ENCODE measurements at places on chromosomes 6 and 20. TPM values are rescaled to one million over a fixed set of nuclear protein-coding genes. Genes with fewer than 3 reads are reported as not detected.

Gene CST2
- total RNA-seq = not detected

Gene MOG
- not detected for total RNA-seq

Gene SEMG1
- total RNA-seq = not detected

Gene MRPL18
- total RNA-seq = 84.6 TPM

DNA sequence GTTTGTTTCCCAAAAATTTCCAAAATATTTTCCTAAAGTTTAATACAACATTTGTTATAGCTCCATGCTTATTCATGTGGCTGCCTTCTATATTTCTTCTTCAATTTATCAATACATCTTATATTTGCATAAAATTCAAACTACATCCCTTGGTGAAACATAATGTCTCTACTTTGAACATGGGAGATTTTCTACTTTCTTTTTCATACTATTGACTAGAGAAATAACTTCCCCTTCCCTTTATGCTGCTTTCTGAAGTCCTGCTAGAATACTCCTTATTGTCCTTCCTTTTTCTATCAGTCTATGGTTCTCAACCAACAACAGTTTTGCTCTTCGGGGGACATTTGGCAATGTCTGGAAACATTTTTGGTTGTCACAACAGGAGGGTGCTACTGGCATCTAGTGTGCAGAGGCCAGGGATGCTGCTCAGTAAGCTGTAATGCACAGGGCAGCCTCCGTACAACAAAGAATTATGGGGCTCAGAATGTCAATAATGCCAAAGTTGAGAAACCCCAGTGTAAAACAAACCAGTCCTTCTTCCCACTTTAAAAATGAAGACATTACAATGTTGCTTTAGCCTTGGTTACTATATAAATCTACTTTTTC is 29.9 kb downstream of the MKKS start:
- H3K27me3 ChIP-seq = no peaks in the 10 kb centered on the region
- DNase-seq = no peak
- peaks cover 2% of the 10 kb centered on the region for H3K36me3 ChIP-seq
- peaks cover 6% of the 10 kb centered on the region for H3K4me1 ChIP-seq
- no peak overlapping the region for H3K4me3 ChIP-seq
- H3K27ac ChIP-seq = no peak overlapping the region

GRCh38 chr6:170128346-170128745 is 162.5 kb downstream of the DLL1 start:
- no peaks in the 10 kb centered on the region for H3K4me1 ChIP-seq
- no peak for DNase-seq
- no peak overlapping the region for H3K27ac ChIP-seq
- H3K27me3 ChIP-seq = peaks cover 7% of the 10 kb centered on the region

GRCh38 chr6:142374965-142375733 is 73.3 kb downstream of the ADGRG6 start:
- H3K36me3 ChIP-seq = no peaks in the 10 kb centered on the region
- DNase-seq = no peak
- no peak overlapping the region for H3K4me3 ChIP-seq
- H3K27me3 ChIP-seq = peaks cover 13% of the 10 kb centered on the region

GRCh38 chr6:56620229-56620868 is 22.3 kb downstream of the DST start:
- H3K27ac ChIP-seq = no peak overlapping the region
- no peak overlapping the region for H3K4me3 ChIP-seq
- no peak for DNase-seq
- no peaks in the 10 kb centered on the region for H3K36me3 ChIP-seq
- H3K27me3 ChIP-seq = peaks cover 1% of the 10 kb centered on the region

- H3K27ac ChIP-seq = no peak overlapping the region
- no peak overlapping the region for H3K4me3 ChIP-seq
Measured at GRCh38 chr20:36526521-36527011, 14.8 kb upstream of the MYL9 start.

DNA sequence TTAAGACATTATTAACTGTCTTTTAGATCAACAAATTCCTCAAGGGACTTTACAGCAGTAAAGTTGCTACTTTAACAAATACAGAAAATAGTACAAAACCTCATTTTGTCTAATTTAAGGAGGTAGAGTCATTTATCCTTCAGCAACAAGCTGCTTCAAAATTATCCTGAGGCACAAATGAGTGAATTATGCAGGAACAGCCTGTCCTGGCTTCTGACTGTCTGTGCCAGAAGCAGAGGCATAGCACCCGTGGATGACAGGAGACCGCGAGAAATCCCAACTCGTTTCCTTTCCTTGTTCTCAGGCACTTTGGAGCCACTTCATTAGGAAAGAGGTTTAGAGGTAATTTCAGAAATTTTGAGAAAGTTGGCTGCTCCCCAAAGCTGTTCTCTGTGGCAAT is 549.2 kb upstream of the BTBD3 start:
- no peaks in the 10 kb centered on the region for H3K4me1 ChIP-seq
- no peak overlapping the region for H3K27ac ChIP-seq
- H3K36me3 ChIP-seq = no peaks in the 10 kb centered on the region
- no peak overlapping the region for H3K4me3 ChIP-seq

DNA sequence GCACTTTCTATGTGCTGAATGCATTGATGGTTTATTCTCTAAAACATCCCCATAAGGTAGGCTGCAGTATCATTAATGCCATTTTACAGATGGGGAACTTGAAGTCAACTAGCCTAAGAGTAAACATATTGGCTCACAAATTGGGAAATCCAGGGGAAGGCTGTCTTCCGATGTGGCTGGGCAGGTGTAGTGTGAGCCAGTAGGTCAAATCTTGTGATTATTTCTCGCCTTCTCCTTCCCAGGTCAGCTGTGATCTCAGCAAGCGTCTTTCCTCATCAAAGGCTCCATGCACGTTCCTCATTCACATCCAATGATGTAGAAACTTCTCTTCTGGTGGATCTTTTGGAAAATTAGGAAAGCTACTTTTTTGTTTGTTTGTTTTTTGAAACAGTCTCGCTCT is 94.1 kb upstream of the SHLD1 start:
- H3K4me1 ChIP-seq = peaks cover 35% of the 10 kb centered on the region
- H3K27ac ChIP-seq = no peak overlapping the region
- H3K36me3 ChIP-seq = no peaks in the 10 kb centered on the region
- no peaks in the 10 kb centered on the region for H3K27me3 ChIP-seq
- DNase-seq = no peak

DNA sequence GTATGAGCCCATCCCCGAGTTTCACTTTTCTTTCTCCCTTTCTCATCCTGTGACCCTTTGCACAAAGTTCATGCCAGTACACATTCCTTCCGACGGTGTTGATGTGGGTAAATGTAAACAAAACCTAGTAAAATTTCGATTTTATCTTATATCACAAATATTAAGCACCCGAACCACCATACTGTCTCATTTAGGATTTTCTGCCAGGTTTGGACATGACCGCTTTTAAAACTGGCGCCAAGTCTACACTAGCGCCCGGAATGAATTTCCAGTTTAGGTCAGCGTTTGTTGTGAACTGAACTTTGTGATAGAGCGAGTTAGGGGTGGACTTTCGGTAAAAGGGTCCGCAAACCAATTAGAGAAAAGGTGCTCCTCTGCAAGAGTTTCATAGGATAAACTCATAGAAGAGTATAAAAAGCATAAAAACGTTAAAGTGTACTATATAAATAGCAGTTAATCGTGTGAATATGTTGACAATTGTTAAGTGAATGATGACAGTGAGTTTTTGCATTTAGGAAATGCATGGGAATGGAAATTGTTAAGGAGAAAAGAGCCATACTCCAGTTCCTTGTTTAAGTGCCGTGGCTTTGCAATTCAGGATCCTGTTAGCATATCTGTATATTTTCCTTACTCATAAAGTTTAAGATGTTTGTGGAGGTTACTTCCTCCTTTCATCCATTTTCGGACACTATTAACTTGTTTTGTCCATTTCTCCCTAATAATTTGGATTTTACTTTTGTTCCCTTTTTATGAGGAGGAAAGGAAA is 937 bp downstream of the AKAP7 start:
- peaks cover 14% of the 10 kb centered on the region for H3K4me1 ChIP-seq
- H3K36me3 ChIP-seq = no peaks in the 10 kb centered on the region
- peaks cover 2% of the 10 kb centered on the region for H3K27me3 ChIP-seq
- peak overlapping the region; percentile 79 for H3K4me3 ChIP-seq
- peak overlapping the region; percentile 83 for H3K27ac ChIP-seq

- no peak overlapping the region for H3K27ac ChIP-seq
- peaks cover 6% of the 10 kb centered on the region for H3K27me3 ChIP-seq
- H3K4me1 ChIP-seq = peaks cover 2% of the 10 kb centered on the region
- no peak for DNase-seq
- peaks cover 2% of the 10 kb centered on the region for H3K36me3 ChIP-seq
Measured at GRCh38 chr6:155504848-155505607, 49.4 kb upstream of the NOX3 start.

DNA sequence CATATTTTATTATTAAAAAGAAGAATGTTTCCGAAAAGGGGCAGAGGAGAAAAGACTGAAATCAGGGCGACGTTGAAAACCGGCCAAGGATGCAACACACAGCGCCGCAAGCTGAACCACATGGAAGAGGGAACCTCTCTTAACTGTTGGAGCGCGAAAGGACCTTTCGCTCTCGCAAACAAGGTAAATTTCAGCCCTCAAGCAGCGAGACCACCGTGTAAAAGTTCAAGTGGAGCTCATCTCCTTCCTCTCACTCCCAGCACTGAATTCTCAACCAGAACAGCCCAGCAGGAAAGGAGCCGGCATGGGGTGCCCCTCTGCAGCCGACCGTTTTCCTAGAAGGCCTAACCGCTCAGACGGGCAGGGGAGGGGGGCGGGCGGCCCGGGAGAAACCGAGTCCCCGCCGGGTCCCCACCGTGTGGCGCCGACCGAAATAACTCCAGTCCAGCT is 621 bp downstream of the GPR63 start:
- H3K27ac ChIP-seq = peak overlapping the region; percentile 50
- peaks cover 17% of the 10 kb centered on the region for H3K4me1 ChIP-seq
- peak overlapping the region; percentile 95 for H3K4me3 ChIP-seq
- DNase-seq = no peak

GRCh38 chr6:48032151-48032550 is 78.8 kb downstream of the PTCHD4 start:
- H3K27me3 ChIP-seq = no peaks in the 10 kb centered on the region
- DNase-seq = no peak
- H3K36me3 ChIP-seq = no peaks in the 10 kb centered on the region
